ENCODE measurements at places on chromosomes 5 and 9.

DNA sequence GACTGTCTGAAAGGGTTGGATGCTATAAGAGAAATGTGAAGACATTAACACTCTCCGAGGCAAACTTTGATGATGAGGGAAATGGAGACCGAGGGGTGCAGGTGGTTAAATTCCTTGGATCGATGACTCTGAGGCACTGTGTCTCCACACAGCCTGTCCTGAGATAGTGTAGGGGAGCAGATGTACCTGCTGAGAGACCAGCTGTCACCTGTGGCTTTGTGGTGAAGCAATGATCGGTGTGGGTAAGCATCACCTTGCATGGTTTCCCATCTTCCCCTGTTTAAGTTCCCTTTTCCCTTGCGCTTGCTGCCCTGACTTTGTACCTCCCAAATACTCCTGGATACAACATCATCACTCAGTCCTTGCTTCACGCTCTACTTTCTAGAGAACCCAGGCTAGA lies 9.8 kb upstream of the MIER3 start:
- DNase-seq: no peak

DNA sequence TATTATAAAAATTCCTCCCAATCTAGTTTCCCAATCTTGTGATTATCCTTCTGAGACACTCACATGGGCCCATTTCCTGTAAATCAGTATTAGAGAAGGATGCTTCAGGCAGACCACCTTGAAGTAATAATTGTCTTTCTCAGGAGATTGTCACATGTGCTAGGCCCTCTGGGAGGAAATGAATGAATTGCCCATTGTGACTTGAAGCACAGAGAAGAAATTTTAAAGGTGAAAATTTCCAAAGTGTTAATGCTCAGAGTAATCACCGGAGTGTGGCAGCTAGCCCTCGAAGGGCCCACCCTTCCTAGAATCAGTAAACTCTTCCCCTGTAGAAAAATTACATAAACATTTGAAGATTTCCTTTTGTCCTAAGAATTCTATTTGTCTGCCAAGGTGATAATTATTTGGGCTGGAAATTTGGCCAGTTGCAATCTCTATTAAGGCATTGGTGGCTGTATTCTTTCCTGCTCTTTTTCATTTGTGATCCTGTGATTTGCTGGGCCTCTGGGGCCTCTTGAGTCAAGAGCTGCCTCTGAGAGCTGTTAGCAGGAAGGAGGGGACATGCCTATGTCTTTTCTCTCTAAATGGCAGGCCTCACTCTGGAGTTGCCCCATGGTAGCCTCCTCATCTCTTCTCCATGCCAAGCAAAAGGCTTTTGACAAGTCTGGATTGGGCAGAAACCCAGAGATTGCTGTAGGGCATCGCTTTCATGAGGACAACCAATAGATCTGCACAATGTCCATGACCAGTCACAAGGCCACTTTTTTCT lies 371.5 kb upstream of the ACTBL2 start:
- no peak for DNase-seq

DNA sequence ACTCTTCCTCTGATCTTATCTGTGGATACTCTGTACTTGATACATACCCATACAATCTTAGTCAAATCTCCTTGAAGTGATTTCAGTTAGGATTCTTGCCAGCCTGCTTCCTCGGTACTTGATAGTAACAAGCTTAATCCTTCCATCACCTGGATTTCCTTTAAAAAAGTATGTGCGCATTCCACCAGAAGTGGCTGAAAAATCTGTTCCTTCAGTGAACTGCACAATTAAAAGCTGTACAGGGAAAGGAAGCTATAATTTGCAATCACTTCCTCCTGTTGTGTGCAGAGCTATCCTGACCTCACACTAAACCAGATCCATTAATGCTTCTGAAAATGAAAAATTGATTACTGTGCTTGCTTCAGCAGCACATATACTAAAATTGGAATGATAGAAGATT lies 47.3 kb downstream of the PWWP2A start:
- no peak for DNase-seq

GRCh38 chr9:17810728-17811571 lies 232.1 kb downstream of the SH3GL2 start:
- DNase-seq: peak; percentile 62

DNA sequence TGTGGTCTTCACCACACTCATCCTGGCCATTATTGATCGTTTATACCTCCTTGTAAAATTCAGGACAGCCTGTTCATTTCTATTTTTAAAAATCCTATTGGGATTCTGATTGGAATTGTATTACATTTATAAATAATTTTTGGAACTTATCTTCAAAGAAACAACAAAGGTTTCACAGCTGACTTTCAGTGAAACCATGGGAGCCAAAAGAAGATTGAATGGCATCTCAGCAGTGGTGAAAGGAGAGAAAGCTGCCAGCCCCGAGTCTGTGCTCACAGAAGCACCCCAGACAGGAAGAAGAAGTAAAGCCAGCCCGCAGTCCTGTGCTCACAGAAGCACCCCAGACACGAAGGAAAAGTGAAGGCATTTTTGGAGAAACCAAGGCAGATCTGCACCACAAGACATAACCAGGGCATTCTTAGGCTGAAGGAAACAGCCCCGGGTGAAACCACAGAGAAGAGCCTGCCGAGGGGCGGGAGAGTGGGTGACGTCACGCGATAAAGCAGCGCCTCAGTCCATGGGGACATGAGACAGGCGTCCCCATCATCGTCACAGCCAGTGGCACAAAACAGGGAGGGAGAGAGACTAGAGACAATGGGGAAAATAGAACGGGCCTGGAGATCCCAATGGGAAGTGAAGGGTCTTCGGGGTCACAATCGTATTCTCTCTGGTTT lies 42.5 kb upstream of the SLC9A3 start:
- no peak for DNase-seq

DNA sequence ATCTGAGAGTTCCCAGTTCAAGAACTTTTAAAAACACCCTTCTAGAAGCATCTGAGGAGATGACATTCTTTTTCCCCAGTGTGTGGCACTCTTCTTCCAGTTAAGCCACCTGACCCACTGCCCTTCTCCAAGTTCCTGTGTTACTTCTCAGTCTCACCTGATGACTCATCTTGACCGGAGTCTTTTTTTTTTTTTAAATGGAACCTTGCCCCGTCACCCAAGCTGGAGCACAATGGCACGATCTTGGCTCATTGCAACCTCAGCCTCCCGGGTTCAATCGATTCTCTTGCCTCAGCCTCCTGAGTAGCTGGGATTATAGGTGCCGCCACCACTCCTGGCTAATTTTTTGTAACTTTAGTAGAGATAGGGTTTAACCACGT lies 224.1 kb upstream of the DAB2 start:
- no peak for DNase-seq

DNA sequence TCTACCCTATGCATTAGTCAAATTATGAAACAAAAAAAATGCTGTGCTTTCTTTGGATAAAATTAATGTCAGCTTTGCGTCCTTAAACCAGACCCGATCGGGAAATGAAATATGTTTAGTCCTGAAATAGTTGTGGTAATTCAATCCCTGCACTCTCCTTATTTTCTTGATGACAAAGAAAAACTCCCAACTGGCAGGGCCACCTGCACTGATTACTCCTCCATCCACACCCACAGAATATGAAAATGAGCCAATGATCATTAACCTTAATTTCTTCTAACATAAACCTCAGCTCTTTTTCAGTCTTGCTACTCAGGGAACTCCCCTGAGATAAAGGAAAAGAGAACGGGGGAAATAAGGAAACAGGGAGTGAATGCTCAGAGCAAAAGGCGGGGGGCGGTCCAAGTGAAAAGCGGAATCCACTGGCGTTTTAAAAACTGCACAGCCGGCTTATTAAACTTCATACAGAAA lies 245.3 kb downstream of the BNC2 start:
- DNase-seq: no peak

- DNase-seq: no peak
Observed at GRCh38 chr5:55913466-55914413, 62.6 kb downstream of the IL31RA start.

DNA sequence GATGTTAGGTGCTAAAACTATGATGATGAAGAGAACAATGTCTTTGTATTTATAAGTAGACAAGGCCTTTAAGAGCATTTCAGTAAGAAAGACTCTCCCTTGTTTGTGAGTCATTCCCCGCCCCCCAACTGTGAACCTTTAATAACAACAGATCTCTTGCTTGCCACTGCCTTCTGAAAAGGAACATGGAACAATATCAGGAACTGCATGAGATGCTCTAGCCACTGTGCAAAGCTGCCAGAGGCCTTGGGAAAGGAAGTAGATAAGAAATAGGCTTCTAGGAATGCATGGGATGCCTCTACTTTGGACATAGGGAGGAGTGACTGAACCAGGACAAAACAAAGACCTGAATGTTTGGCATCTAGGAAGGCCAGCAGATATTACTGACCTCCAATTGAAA lies 296.1 kb upstream of the MPDZ start:
- no peak for DNase-seq

DNA sequence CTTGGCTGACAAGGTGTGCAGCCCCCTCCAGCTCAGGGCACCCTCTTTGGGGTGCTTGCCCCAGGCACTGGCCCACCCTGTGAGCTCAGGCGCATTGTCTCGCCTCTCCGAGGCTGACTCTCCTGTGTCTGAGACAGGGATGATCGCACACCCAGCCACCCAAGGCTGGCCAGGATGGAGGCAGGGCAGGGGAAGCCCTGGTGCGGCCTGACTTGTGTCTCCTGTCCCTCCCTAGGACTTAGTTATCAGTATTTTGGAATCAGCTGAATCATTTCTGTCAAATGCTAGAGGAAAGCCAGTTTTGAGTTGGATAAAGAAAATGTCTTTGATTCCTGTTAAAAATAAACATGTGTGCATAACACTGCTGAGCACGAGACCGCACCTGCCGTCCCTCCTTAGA lies 2.5 kb upstream of the DBH start:
- DNase-seq: no peak

GRCh38 chr5:179680780-179681401 lies at the start of gene CBY3:
Gene CBY3 (minus strand): TSS chr5:179681034. CDS start chr5:179680918, 116 bp downstream.
- no peak for DNase-seq

DNA sequence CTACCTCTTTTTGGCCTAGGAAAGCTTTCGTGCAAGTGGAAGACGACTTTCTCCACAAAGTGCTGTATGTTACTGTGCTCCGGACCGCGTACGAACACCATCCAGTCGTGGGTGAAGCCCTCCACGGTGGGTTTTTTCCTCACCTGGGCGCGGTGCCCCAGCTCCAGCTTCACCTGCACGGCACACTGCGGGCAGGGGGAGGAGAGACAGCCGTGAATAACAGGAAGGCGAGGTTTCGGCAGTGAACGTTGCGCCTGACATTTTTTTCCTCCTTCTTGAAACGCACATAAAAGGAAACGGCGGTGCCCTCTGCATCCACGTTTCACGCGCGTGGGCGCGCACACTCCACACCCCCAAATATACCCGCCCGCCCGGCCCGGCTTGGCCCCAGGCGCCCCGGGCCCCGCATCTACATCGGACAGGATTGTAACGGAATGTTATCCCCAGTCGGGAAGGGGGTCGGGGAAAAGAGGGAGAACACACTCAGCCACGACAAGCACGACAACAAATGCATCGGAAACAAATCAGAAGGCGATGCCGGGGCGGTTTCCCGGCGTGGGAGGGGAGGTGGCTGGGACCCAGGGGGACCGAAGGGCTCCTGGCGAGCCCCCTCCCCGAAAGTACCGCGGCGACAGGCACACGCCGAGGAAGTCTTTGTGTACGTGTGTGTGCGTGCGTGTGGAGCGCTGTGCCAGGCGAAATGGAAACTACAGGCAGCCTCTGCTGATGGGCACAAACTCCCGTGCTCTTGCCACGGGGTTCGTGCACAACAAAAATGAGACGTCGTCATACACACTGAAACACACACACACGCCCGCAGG lies 1.4 kb downstream of the MLLT3 start:
- no peak for DNase-seq

DNA sequence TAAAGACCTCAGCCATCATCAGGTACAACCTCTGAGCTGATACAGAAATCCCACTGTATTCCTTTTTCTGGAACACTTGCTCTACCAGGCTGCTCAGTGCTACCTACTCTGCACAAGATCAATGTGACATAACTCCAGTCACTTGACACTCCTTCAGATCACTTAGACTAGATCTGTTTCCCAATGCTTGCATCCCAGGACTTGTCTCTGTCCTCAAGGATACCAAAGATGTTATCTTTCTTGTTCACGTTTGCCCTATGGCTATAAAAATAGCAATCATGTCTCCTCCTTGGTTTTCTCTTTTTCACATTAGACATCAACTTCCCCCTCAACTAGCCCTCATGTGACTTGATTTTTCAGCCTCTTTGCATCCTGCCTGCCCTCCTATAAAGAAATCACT lies 188.1 kb upstream of the PTGER4 start:
- DNase-seq: no peak

DNA sequence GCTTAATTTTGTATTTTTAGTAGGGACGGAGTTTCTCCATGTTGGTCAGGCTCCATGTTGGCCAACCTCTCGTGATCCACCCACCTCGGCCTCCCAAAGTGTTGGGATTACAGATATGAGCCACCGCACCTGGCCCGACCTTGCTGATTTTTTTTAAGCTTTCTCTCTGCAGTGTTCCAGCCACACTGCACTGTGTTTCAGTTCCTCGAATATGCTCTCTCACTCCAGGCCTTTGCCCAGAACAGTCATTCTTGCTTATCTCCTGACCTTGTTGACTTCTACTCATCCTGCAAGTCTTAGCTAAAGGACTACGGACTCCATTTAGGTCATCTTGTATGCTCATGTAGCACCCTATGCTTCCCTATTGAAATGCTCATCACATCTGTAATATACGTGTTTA lies 3.3 kb downstream of the SNAPC3 start:
- DNase-seq: no peak

GRCh38 chr5:56412601-56413379 lies 179.7 kb upstream of the ANKRD55 start:
- no peak for DNase-seq

DNA sequence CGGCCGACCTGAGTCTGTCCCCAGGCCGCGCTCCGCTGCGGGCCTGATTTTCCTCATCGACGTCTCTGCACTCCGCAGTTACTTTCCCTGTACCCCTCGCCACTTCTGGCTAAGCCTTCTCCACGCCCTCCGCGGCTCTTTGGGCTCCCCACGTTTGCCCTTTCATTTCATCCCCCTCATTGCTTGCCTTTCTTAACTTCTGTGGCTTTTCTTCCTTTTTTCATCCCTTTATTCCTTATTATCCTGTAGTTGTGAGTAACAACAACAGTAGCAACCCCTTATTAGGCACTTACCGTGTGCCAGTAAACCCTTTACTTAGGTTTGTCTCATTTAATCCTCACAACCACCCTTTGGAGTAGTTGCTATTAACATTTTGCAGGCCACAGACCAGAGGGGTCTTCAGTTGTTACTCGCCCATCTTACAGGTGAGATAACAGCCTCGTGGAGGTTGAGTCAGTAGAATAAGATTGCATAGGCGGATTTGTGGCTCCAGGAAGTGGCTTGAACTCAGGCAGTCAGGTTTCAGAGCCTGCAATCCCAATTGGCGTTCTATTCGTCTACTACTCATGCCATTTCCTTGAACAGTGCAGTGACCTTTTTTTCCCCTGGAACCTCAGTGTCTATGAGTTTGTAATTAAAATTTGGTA lies 724 bp downstream of the TCERG1 start:
- no peak for DNase-seq

Data from amniotic stem cell (primary cell).